Progenitor cell of endocrine pancreas (in vitro differentiated cells): ENCODE measurements at places on chromosomes 7 and 10.

GRCh38 chr7:1752111-1752510 is 82.0 kb downstream of the ELFN1 start:
- DNase-seq, result no peak

- no peak for DNase-seq
Observed at GRCh38 chr7:127833641-127834040, 181.6 kb downstream of the SND1 start.

GRCh38 chr7:75943864-75944263 is 28.9 kb downstream of the POR start:
- DNase-seq, result no peak

GRCh38 chr10:34814223-34814912 is 728 bp downstream of the PARD3 start:
- DNase-seq, result peak; percentile 54

- no peak for DNase-seq
Observed at GRCh38 chr10:98444314-98445006, 2.3 kb downstream of the HPS1 start.

GRCh38 chr7:1236831-1237701 is 4.4 kb downstream of the UNCX start:
- DNase-seq, result no peak

- no peak for DNase-seq
Observed at GRCh38 chr7:129807863-129808262, 144.9 kb downstream of the UBE2H start.

DNA sequence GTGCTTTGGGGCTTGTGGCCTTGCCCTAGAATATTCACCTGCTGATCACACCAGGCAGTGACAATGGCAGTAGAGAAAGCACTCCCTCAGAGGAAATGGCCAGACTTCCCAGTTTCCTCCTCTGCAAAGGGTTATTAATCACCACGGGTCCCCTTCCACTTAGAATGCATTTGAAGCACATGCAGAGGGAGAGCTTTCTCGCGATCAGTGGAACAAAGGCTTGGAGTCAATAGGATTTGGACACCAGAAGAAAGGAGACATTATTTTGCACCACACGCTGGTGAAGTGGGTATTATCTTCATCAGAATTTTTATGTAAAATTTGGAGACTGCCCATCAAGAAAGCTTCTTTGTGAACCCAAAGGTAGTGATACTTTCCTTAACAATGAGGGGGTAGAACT is 35.4 kb upstream of the INHBA start:
- DNase-seq, result no peak

GRCh38 chr10:60444494-60445064 is 54.9 kb upstream of the ANK3 start:
- DNase-seq, result no peak

DNA sequence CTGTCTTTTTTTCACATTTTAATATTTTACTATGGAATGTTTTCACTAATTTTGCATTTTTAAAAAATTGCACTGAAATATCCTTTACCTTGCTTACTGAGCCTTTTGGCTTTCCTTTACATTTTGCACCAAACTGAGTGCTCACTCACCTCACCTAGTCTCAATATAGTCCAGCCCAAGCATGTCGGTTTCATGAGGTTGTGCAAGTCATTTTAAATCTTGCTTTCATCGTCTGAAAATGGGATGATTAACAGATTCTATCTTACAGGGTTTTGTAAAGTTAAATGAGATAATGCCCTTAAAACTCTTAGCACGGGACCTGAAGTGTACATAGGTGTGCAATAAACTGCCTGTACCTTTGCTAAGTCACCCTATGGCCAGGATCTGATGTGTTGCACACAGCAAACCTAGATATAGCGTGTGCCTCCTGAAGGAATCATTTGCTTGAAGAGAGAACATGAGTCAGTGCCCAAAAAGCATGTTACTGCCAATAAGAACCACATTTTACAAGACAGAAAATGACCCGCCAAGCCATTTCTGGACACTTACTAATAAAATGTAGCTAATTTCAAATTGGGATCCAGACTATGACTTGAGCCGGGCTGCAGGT is 199.8 kb downstream of the JCAD start:
- DNase-seq, result no peak

DNA sequence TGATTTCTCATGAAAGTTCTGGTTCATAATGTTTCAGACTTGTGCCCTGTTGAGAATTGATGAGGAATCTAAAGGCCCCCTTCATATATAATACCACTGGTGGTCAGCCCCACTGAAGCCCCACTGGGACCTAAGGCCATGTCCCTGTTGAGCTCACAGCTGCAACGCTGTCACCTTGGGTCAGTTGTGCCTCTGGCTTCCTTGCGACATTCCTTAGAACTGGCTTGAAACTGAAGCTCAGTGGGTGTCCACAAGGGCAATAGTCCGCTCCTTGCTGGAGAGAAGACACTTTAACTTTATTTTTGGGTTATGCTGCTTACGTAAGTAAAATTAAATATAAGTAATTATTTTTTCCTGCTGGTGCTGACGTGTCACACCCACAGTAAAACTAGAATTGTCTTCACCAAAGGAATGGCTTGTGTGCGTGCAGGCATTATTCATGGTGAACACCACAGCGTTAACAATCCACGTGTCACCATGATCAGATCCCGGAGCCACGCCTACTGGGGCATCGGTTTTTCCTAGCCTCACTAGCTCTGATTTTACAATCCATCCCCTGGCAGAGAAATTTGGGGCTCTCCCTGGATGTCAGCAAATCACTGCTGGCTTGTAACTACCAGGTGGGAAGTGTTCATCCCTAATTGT is 66.5 kb downstream of the BICC1 start:
- DNase-seq, result no peak

- no peak for DNase-seq
Observed at GRCh38 chr7:44408596-44408995, 81.9 kb downstream of the NUDCD3 start.

DNA sequence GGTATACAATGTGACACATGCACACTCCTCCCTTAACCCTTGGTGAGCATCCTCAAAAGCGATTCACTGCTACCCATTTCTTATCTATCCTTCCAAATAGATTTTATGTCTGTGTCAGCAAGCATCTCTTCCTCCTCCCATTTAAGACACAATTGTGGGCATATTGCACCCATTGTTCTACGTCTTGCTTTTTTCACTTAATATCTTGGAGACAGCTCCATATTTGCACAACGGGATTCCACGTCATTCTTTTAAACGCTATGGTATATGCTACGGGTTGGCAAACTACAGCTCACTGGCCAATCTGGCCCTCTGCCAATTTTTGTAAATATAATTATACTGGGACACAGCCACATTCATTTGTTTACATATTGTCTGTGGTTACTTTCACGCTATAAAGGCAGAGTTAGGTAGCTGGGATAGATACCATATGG is 88.6 kb downstream of the RNF216 start:
- no peak for DNase-seq

DNA sequence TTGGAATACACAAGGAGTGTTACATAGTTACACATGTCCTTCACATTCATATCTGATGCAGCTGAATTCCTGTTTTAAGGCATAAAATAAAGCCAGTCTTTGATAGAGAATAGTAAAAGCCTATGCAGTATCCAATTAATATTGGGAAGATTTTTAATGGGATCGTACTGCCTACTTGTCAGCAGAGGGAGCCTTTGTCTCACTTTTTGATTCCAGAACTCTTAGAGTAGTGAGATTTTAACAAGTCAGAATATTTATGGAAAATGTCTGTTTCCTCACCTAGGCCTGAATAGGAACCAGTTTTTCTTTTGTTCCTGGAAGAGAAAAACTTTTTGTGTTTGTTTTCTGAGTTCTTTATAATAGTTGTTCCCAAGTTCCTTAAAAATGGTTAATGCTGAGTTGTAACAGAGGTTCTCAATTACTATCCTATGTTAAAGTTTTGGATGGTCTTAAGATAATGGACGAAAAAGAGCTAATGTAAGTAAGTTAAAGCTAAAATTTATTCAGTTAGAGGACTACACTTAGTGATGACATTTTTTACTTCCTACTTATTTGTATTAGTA is 114.0 kb downstream of the BBS9 start:
- no peak for DNase-seq

GRCh38 chr7:100211342-100211780 is 8.4 kb upstream of the PVRIG start:
- DNase-seq, result no peak

DNA sequence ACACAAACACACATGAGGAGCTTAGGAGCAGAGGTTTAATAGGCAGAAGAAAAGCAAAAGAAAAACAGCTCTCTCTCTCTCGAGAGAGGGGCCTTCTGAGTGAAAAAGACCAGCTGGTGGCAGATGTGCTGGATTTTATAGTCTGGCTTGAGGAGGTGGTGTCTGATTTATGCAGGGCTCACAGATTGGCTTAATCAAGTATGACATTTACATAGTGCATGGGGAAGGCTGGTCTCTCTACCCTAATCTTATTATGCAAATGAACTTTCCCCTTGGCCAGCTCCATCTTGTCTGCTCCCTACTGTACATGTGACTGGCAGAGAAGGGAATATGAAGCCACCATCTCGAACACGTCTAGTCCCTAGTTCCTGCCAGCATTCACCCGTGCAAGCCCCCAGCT is 219.5 kb upstream of the ZNF804B start:
- no peak for DNase-seq

DNA sequence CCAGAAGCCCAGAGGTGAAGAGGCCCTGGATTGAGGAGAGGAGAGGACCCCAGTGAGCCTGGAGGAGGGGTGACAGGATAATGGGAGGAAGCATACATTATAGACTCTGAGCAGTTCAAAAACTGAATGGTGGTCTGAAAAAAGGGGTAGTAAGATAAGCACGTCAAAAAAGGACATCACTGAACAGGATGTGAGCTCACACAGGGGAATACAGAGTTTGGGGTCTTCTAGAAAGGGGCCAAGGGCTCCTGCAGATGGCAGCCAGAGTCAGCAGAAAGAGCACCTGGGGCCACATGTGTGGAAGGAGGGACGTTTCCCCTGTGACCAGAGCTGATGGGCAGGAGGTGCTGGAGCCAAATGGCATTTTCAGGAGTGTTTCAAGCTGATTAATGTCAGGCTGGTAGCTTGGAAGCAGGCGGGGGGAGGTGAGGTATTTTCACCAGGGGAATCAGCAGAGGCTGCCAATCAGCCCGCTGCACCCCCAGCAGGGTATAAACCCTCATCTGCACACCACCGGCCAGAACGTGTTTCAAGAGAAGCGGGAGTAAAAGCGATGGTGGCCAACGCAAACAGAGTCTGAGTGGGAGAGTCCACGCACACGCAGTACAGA is 85.8 kb downstream of the TNS3 start:
- no peak for DNase-seq

- no peak for DNase-seq
Observed at GRCh38 chr7:100879685-100880261, 4.9 kb downstream of the SRRT start.

- DNase-seq, result no peak
Observed at GRCh38 chr7:140621401-140622021, 19.1 kb downstream of the DENND2A start.

GRCh38 chr10:123868038-123869019 is 23.3 kb downstream of the CPXM2 start:
- no peak for DNase-seq

- DNase-seq, result no peak
Observed at GRCh38 chr7:109190766-109191398, 621.2 kb downstream of the DNAJB9 start.

DNA sequence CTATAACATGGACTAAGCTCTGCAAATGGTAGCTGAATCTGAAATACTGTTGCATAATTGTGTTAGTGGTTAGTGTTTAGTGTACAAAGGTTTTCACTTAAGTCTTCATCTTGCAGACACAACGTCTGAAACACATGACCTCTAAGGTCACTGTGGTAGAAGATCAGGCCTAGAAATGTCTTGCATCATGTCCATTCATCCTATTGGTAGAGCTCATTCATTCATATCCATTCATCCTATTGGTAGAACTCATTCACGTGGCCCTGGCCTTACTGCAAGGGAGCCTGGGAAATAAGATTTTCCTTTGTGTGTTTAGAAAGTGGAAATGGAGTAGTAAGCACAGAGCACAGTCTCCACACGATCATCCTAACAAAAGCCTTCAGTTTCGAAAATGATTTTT is 485.8 kb downstream of the PLXNA4 start:
- DNase-seq, result no peak

DNA sequence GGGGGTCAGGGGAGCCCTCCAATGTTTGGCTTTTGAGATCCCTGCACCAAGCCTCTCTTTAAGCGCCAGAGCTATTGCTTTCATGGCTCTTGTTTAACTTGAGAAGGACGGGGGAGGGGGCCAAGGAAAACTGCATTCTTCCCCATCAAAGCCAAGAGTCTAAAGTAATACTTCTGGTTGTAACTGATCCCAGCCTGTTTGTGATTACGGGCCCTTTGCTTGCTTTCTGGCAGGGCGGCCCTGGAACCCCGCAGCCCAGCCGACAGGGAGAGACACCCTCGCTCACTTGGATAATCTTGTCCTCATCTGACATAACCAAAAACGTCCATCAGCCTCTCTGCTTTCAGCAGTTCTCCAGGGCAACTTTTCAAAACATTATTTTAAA is 154.7 kb downstream of the NEURL1 start:
- no peak for DNase-seq

- no peak for DNase-seq
Observed at GRCh38 chr10:30227481-30227880, 121.6 kb downstream of the MTPAP start.
